Epithelial cell of proximal tubule (primary cell): ENCODE measurements at places on chromosomes 3 and 15.

GRCh38 chr3:169822540-169822939 lies 9.8 kb upstream of the LRRC34 start:
- no peak for DNase-seq

- DNase-seq: no peak
Measured at GRCh38 chr3:13248640-13249039, 171.5 kb downstream of the NUP210 start.

GRCh38 chr15:31439328-31439727 lies 112.7 kb downstream of the KLF13 start:
- no peak for DNase-seq

GRCh38 chr3:43178891-43179366 lies 73.0 kb upstream of the POMGNT2 start:
- peak; percentile 95 for DNase-seq

GRCh38 chr15:89679212-89679611 lies at the start of gene PLIN1:
Gene PLIN1 (minus strand): TSS chr15:89679367. CDS start chr15:89677489, 1,878 bp downstream.
- no peak for DNase-seq
